ENCODE measurements at places on chromosomes 7 and 10.
A peak's percentile ranks its signal among the peaks of the same experiment; 100 is the strongest.

- peak; percentile 92 for DNase-seq
Measured at GRCh38 chr7:112481833-112482670, 1.3 kb downstream of the LSMEM1 start.

GRCh38 chr7:45446195-45446944 is 127.8 kb upstream of the ADCY1 start:
- peak; percentile 54 for DNase-seq

DNA sequence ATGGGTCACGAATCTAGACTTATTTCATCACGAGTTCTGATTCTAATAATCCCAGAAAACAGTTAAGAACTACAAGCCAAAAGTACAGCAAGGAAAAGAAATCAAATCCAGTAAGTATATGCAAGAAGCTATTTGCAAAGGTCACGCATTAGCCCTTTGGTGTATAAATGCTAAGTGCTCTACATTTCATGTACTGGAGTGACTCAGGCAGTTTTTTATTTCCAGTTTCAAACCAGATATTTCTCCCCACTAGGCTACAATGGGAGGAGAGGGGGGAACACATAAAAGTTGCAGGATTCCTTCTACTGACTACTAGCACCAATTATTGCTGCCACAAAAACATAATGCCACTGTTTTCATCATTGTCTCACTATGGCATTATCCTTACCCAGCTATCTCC is 148.0 kb downstream of the NRCAM start:
- DNase-seq, result no peak

DNA sequence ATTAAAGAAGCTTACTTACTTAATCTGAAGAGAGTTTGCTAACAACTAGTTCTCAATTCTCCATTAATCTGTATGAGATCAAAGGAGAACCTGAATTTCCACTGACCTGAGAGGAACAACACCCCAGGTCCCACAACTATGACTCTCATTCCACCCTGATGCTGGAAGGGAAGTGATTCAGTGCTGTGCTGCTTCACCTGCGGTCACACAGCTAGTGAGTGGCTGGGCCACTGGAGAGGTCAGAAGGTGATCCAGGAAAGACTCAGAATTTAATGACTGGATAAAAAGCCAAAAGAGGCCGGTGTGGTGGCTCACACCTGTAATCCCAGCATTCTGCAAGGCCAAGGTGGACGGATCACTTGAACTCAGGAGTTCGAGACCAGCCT is 23.6 kb downstream of the SORBS1 start:
- no peak for DNase-seq
